ENCODE measurements at places on chromosomes 3 and 15.

DNA sequence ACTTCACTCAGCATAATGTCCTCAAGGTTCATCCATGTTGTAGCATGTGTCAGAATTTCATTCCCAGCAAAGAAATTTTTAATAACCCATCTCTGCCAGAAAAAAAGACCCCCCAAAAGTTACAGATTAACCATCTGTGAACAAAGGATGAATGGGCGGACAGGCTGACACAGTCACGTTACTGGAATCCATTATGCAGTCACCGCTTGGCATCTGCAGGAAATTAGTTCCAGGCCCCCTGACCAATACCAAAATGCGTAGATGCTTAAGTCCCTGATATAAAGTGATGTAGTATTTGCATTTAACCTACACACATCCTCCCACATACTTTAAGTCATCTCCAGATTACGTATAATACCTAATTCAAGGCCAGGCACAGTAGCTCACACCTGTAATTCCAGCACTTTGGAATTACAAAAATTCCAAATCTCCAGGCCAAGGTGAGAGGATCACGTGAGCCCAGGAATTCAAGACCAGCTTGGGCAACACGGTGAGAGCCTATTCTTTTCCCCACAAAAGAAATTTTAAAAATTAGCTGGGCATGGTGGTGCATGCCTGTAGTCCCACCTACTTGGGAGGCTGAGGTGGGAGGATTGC, 1.5 kb upstream of the SLC12A8 start:
- no peak for DNase-seq

- no peak for DNase-seq
Observed at GRCh38 chr3:52614689-52615088, 71.0 kb downstream of the PBRM1 start.

DNA sequence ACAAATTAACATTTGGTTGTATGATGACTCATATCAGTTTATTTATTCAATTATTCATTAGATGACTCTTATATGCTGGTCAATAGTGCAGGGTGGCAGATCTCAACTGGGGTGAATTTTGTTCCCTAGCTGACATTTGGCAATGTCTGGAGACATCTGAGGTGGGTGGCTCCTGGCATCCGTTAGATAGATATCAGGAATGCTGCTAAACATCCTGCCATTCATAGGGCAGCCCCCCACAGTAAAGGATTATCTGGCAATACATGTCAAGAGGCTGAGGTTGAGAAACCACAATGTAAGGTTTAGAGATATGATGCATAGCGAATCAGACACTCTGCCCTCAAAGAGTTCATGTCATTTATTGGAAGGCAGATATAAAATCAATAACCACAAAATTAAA, 719.9 kb downstream of the CADM2 start:
- no peak for DNase-seq

- peak; percentile 51 for DNase-seq
Observed at GRCh38 chr3:188389711-188390342, 235.9 kb downstream of the LPP start.

DNA sequence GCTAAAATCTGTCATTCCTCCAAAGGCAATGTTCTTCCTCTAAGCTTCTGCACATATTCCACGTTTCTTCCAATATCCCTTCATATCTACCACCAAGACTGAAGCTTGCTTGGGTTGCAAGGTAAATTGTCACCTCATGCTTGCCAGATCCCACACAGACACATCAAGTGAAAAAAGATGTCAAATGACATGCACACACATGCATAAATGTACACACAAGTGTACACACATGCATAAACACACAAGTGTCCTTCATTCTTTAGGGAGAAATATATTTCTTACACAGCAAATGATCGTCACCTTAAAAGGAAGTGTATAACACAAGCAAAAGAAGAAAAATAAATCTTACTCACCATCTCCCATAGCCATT, 59.4 kb downstream of the CLASP2 start:
- no peak for DNase-seq

DNA sequence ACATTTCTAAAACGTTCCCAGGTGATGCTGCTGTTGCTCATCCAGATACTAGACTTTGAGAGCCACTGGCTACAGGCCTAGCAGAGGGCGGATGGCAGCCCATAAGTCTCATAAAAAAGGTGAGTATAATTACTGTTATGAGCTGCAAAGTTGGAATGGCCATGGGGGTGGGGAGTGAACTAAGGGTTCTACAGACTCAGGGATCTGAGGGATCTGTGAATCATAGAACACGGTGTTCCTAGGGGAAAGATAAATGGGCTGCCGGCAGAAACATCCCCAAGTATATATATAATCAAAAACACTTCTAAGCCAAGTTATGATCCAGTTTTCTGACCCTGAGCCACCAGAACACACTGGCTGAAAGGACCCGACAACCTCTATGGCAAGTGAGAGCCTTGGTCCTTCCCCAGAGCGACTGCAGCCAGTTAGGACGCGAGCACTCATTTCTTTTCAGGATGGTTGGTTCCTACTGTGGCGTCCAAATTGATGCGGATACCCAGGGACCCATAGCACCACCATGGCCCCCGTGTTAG, 7.9 kb upstream of the SYNM start:
- DNase-seq: no peak

GRCh38 chr3:186849374-186849975, 7.0 kb downstream of the ADIPOQ start:
- DNase-seq: no peak

- no peak for DNase-seq
Observed at GRCh38 chr3:160685144-160685766, 8.3 kb downstream of the ARL14 start.

DNA sequence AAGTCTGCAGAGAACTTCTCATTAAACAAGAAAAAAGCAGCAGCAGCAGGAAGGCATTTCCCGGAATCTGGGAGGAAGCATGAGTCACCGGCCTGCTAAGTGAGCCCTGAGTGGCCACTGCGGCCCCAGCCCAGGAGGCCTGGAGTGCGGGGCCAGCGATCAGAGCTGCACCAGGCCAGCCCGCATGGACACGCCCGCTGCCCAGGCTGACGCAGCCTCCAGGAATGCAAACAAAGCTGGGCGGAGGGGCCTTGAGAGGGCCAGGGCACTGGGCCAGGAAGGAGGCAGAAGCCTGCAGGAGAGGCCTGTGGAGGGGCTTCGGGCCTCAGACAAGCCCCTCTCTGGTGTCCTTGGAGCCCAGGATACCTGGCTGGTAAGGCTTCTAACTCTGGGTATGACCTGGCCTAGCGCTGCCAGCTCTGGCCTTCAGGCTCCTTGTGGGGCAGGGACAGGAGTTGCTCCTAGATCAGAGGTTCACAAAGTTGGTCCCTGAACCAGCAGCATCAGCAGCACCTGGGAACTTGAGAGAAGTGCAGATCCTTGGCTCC, 101.2 kb downstream of the SMAD6 start:
- no peak for DNase-seq

GRCh38 chr15:60661080-60661645, 182.2 kb upstream of the ICE2 start:
- DNase-seq: no peak

DNA sequence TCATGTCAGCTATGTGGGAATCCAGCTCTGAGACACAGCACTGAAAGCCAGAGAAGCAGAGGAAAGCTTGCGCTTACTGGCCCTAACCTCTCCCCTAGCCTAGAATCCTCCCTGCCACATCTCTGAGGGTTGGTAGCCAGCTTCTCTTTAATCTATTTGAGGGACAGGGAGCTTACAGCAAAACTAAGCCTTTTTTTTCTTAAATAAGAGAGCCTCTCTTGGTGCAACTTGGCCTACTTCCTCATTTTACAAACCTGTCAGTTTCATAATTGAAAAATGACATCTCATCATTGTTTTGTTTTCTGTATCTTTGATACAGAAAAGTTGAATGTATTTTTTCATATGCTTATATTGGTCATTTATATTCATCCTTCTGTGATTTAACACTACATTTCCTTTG, 193.9 kb downstream of the ZNF621 start:
- DNase-seq: no peak

- DNase-seq: no peak
Observed at GRCh38 chr3:43949594-43949993, 258.9 kb downstream of the ABHD5 start.

- no peak for DNase-seq
Observed at GRCh38 chr3:23324745-23325144, 121.6 kb downstream of the UBE2E2 start.

DNA sequence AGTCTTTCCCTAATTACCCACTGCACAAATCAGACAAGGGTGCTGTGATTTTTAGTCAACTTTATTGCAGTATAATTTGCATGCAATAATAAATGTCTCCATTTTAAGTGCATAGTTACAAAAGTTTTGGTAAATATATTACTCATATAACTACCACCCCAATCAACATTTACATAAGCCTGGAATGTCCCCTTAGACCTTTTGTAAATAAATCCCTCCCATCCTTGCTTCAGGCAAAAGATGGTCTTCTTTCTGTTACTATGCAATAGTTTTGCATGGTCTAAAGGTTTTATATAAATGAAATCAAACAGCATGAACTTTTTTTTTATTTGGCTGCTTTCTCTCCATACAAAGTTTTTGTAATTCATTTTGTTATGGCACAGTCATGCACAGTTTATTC, 235.4 kb downstream of the PYDC2 start:
- DNase-seq: no peak

- no peak for DNase-seq
Observed at GRCh38 chr15:85414495-85414894, 34.1 kb downstream of the AKAP13 start.

DNA sequence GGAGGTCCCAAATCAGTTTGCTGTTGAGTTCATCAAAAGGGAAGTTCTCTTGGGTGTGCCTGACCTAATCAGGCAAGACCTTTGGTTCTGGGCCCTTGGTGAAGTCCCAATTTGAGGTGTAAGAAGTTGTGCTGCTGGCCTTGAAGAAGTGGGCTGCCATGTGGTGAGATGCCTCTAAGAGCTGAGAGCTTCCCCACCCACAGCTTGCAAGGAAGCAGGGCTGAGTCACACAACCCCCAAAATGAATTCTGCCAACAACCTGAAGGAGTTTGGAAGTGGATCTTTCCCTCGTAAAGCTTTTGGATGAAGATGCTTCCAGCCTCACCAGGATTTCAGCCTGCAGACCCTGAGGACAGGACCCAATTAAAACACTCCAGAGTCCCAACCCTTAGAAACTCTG, 129.3 kb upstream of the NSMCE3 start:
- no peak for DNase-seq

GRCh38 chr3:149969110-149969939, 1.4 kb downstream of the PFN2 start:
- no peak for DNase-seq

GRCh38 chr3:128573160-128573559, 77.5 kb downstream of the RPN1 start:
- no peak for DNase-seq

DNA sequence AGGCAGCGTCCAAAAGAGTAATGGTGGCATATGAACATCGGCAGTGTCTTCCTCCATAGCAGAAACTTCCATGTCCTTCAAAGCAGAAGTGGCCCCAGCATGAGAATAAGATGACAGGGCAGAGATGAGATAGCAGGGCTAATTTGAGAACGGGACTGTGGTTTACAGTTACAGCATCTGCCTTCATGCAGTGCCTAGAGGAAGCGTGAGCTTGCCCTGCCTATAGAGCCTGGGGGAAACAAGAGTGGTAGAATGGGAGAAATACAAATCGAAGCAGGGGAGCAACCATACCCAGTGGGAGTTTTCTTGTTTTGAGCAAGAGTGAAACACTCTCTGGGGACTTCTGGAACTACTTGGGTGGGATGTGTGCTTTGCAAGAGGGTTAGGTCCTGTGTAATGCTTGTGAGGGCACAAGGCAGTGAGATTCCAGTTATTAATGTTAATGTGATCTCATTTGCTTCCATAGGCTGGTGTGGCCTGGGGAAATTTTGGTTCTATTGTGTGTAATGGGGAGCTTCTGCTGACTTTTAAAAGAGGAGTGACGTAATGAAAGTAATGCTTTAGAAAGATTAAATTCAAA, 616.9 kb downstream of the ZIC1 start:
- no peak for DNase-seq

DNA sequence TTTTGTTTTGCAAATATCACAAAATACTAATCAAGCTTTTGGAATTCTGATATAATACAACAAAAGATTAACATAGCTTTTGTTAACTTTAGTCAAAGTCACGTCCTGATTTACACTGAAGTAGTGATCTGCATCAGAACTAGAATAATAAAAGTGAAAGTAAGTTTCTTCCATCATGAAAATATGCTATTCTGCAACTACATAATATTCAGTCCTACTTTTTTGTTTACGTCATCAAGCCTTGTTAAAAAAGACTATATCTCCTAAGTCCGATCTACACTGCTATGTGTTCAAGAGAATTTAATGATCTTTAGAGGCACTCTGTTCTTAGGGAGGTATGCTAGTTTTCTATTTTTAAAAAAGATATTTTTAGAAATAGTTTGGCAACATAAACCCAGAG, 330.1 kb downstream of the ARPP21 start:
- no peak for DNase-seq

GRCh38 chr15:25671132-25671531, 192.0 kb downstream of the ATP10A start:
- DNase-seq: no peak

DNA sequence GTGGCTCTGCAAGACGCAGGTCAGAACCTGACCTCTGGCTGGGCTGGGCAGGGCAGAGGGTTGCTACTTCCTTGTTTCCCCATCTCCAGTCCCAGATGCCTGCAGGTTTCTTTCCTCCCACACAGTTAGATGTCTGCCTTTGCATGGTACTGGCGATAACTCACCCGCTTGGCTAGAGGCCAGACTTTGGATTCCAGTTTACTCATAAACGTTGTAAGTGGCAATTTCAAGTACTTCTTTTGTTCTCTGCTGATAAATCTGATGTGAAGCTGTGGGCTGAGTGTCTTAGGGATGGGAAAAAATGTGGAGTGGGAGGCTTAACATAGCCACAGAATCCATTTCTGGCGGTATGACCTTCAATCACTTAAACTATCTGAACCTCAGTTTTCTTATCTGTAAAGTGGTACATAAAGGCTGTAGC, 194.2 kb downstream of the EBLN2 start:
- no peak for DNase-seq

- no peak for DNase-seq
Observed at GRCh38 chr15:80691575-80691974, 3.5 kb upstream of the ABHD17C start.

- DNase-seq: no peak
Observed at GRCh38 chr3:53224536-53224935, 31.3 kb downstream of the TKT start.

- no peak for DNase-seq
Observed at GRCh38 chr3:47028146-47028545, 48.7 kb downstream of the NBEAL2 start.

DNA sequence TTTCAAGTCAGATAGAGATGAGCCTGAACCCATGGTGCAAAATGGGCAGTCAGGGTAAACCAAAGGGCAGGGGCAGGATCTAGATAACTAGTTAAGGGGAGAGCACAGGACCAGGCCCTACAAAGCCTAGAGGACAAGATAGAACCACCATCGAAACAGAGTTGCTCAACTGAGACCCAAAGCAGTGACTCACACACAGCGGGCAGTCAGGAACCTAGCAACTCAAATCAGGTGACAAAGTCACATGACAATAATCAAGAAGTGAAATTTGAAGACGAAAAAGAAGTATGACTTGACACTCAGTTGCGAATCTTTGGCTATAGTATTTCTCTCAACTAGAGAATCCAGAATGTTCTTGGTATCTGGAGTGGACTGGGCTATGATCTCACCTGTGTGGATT, 136.0 kb upstream of the PTPRG start:
- DNase-seq: no peak
